Heart left ventricle (tissue), 16 donors: ENCODE measurements at places on chromosomes 3 and 15. TPM values are rescaled to one million over a fixed set of nuclear protein-coding genes. Genes with fewer than 3 reads are reported as not detected.

Gene CPN2
- polyA plus RNA-seq = 0.14 TPM

Gene NOX5
- polyA plus RNA-seq = 0.03 TPM

Gene NOP10
- polyA plus RNA-seq = 384 TPM

Gene SIDT1
- 0.38 TPM for polyA plus RNA-seq

GRCh38 chr15:63599401-63600000, 2.3 kb downstream of the FBXL22 start:
- DNase-seq = peak; percentile 63

GRCh38 chr3:183536238-183536880, 19.1 kb downstream of the KLHL6 start:
- no peak for DNase-seq

DNA sequence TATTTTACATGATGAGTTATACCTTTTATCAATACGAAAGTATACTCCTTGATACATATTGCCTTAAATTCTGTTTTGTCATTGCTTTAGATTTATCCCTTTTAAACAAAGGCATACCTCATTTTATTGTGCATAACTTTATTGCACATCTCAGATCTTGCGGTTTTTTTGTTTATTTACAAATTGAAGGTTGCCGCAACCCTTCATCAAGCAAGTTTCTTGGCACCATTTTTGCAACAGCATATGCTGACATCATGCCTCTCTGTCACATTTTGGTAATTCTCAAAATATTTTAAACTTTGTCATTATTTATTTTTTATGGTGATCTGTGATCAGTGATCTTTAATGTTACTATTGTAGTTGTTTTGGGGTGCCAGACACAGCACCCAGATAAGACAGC, 20.9 kb downstream of the SNRK start:
- no peak for DNase-seq

Gene GPX1
- polyA plus RNA-seq = 189 TPM

DNA sequence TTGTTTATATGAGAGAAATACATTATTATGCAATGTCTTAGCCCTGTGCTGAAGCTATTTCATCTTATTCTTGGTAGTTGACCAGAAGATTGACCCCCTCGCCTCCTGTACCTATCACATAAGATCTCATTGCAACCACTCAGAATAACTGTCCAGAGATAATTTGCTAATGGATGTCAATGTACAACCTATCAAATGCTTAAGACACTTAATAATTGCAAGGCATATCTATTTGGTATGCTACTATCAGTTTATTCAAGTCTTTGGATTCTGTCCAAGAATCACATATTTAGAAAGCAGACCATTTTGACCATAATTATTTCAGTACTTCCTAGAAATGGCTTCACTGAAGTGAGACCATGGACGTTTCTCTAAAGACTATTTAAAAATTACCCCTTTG, 241.6 kb downstream of the GAP43 start:
- no peak for DNase-seq

Gene ERICH6
- not detected for polyA plus RNA-seq

DNA sequence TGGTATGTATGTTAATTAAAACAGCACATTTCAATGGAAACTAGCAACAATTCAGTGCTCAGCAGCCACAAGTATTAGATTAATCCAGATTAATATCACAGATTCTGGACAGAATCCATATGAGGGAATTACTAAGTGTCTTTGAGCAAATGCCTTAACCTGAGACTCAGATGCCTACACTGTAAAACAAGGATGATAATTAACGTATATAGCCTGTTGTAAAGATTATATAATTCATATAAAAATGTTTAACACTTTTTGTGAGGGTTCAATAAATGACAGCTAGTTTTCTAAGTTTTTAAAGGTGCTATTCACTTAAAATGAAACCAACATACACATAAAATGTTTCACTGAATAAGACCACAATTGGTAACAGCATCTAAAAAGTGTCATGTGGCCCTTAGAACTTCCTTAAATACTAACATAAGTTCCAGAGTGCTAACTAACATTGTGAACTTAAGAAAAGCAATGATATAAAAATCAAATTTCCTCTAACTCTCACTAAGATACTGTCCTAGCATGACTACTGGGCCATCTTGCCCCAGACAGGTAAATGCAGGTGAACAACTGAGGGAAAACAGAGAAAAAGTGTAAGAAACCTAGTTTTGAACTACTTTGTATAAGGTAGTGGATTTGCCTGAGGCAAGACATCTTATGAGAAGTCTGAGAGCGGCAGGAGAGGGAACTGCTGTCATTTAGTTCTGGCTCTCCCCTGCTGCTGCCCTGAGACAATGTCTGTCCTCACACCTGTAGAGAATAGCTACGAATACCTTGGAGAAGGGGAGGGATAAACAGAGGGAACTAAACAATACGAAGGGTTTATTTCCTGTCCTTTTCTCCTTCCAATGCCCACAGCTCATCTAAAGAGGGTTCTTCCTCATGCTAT, 151.3 kb downstream of the ADAM10 start:
- no peak for DNase-seq

DNA sequence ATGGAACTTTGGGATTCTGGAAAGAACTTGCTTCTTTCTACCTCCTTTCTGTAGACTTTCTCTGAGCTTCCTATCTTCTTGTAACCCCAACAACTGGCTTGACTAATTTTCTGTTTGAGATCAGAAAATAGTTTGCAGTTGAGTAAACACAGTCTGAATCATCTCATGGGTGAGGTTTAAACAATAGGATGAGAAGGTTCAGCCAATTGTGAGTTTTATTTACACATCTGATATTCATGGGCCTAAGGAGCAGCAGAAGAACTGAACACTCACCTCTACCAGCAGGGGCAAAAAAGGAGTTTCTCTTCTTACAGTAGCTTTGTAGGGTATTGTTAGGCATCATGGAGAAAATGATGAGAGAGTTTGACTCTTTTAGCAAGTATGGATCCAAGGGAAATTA, 54.2 kb downstream of the DTWD1 start:
- DNase-seq = no peak

GRCh38 chr15:89406940-89407607, 72.5 kb upstream of the POLG start:
- no peak for DNase-seq

Gene SNTN
- not detected for polyA plus RNA-seq

DNA sequence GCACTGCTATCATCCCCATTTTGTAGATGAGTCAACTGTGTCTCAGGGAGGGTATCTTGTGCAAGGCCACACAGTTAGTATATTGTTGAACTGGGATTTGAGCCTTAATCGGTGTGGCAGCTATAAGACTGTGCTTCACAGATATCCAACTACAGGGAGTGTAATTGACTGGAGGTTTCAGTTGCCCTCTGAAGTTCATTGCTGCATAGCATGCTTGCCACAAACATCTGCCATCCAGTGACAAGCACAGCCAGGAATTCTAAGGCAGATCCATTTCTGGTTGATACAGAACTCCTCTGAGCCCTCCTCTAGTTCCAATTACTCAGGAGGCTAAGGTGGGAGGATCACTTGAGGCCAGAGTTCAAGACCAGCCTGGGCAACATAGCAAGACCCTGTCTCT, 16.4 kb downstream of the FSD2 start:
- DNase-seq = no peak

Gene CRTC3
- polyA plus RNA-seq = 12.0 TPM

GRCh38 chr15:69595009-69595791, 142.6 kb downstream of the RPLP1 start:
- peak; percentile 82 for DNase-seq

DNA sequence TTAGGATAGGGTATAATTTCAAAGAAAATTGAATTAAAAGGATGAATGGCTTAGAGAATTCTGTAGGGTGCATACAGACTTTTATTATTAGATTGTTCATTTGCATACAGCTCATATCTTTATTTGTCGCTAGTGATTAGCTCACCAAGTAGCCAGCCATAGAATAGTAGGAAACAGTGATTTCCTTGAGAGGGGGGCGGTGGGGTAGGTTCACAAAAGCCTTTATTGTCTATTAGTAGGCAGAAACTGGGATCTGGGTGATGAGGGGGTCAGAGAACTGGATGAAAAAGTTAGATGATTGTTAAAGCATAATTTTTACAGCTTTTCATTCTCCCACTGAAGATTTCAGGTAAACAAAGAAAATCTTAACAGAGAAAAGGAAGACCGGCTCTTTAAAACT, 77.6 kb upstream of the RAP2B start:
- DNase-seq = no peak

DNA sequence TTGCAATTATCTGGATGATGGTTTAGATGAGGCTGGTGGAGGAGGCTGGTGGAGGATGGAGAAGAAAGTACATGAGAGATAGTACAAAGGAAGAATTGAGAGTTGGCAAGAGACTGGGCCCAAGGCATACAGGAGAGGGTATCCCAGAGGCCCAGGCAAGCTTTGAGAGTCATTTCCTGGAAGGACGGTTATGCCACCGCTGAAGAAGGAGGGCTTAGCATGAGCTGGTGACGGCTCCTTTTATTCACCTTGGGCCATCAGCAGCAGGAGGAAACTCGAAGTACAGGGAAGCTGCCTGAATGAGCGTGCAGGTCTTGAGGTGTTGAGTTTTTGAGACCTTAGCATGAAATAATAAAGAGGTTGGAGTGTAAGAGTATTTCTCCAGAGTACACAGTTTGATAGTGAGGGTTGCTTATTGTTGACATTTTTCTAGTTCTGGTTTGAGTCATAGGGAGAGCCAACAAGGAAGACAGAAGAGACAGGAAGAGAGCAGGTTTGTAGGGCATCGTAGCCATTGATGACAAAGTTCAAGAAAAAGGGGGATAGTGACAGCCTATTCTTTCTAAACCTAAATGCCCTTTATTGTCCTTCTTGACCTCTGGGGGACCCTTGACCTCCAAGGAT, 13.8 kb downstream of the THSD4 start:
- DNase-seq = no peak

DNA sequence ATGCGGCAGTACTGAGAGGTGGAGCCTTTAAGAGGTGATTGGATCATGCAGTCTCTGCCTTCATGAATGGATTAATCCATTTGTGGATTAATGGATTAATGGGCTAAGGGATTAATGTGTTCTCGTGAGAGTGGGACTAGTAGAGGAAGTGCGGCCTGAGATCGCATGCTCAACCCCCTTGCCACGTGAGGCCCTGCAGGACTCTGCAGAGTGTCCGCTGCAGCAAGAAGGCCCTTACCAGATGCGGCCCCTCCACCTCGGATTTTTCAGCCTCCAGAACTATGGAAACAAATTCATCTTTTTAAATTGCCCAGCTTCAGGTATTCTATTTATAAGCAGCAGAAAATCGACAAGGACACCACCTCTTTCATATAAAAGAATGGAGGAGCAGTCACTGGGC, 148.8 kb downstream of the TPRA1 start:
- DNase-seq = peak; percentile 3

DNA sequence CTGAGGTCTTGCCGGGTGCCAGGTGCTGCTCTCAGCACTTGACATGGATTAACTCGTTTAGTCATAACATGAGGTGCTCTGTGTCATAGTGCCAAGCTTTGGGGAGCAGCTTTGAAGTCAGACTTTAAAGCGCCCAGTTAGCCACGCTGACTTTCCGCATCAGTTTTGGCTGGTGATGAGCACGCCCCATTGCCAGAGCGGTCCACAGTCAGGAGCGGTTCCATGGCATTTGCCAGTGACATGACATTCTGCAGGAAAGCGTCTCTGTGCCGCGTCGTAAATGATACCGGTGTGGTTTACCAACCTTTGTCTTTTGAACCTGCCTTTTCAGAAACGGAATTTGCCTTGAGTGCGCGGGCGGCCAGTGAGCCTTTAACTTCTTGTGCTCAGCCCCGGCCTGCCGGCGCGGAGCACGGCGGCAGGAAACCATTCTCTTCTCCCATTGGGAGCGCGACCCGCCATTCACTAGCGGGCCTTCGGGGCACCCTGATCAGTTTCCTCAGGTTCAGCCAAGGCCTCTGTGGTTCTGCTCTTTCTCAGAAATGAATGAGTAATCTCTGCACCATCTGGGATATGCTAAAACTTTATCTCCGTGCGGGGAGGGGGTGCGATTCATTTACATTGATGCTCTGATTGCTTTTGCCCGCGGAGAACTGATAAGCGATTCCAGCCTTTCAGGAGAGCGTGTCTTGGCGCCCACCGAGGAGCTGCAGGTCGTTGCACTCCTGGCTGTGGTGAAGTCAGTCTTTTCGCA, 1.7 kb upstream of the SLC2A2 start:
- DNase-seq = peak; percentile 46

Gene CTXN2
- polyA plus RNA-seq = not detected

Gene ANKRD34C
- 0.15 TPM for polyA plus RNA-seq

GRCh38 chr3:188546835-188547670, 393.1 kb downstream of the LPP start:
- DNase-seq = no peak

GRCh38 chr3:71103430-71103921, 480.1 kb downstream of the FOXP1 start:
- DNase-seq = peak; percentile 69

Gene LRRC3B
- polyA plus RNA-seq = 0.11 TPM

DNA sequence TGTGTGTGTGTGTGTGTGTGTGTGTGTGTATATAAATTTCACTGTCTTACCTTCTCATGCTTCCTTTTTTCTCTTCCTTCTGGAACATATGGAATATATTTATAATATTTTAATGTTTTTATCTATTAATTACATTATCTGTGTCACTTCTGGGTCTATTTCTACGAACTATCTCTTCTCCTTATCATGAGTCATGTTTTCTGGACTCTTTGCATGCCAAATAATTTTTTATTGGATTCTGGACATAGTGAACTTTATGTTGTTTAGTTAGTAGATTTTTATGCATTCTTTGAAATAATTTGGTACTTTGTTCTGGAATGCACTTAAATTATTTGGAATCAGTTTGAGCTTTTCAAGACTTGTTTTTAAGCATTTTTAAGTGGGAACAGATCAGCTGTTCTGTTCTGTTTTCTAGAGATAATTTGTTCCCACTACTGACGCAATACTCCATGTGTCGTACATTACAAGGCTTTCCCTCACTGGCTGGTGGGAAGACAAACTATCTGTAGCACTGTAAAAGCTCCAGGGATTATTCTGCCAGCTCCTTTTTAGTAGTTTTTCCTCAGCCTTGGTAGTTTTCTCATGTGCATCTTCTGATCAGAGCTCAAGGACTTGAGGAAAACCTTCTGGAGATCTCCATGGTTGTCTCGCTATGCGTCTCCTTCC, 302.0 kb downstream of the CLSTN2 start:
- DNase-seq = no peak

GRCh38 chr3:5787861-5788488, 600.5 kb downstream of the EDEM1 start:
- no peak for DNase-seq

Gene ACVR2B
- polyA plus RNA-seq = 1.5 TPM

GRCh38 chr3:194084284-194084683, 51.7 kb upstream of the HES1 start:
- DNase-seq = no peak

DNA sequence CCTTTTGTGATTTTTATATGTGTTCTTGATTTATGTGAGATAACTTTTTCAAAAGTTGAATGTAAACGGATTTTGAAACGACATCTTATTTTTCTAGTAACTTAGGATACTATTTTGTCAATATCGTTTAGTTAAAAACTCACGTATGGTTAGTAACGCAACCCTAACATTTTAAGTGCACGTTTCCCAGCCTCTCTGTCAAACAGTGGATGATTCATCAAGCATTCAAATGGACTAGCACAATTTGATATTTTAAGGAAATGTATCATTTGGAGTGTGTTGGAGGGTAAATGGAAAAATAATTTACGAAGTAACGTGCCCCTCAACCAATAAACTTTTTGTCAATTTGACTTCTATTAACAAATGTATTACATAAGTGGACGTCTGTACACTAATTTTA, 23.3 kb downstream of the RTP3 start:
- DNase-seq = no peak

Gene THRB
- 11.1 TPM for polyA plus RNA-seq

Gene CERS3
- not detected for polyA plus RNA-seq
